Lung microvascular endothelial cell (primary cell): ENCODE measurements at places on chromosomes 13 and 19. TPM values are rescaled to one million over a fixed set of nuclear protein-coding genes. Genes with fewer than 3 reads are reported as not detected.

GRCh38 chr19:55253842-55254624, 4.8 kb downstream of the PPP6R1 start:
- DNase-seq = peak; percentile 12

GRCh38 chr13:76792731-76793347, 93.4 kb downstream of the KCTD12 start:
- peak; percentile 74 for DNase-seq

DNA sequence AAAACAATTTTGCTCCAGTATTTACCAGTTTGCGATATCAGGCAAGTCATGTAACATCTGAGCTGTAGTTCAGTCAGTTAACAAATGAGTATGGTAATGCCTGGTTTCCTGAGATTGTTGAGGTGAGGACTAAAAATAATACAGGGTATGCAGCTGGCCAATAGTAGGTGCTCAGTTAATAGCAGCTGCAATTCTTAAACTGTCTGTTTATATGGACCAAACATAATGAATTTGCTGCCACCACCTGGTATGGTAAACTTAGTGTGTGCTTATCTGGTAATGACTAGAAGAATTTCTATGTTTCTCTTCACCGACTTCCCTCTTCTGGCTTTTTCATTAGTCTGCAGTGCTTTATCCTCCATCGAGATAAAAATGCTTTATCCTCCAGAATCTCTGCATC, 9.1 kb downstream of the ZMYM2 start:
- DNase-seq = peak; percentile 2

DNA sequence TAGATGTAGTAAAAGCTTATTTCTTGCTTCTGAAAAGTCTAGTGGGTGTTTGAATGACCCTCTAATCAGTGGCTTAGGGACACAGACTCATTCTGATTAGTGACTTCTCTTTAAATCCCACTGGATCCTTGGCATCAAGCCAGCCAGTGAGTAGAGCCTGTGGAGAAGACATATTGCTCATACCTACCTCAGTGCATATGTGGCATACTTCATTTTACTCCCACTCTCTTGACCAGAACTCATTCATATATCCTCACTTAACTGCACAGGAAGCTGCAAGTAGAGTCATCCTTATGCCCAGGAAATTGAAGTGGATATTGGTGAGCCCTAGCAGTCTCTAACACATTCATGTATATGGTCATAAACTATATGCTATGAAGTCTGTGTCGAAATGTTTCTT, 148.3 kb downstream of the PDS5B start:
- peak; percentile 74 for DNase-seq

- DNase-seq = no peak
Observed at GRCh38 chr13:54593504-54593903, 1564.9 kb downstream of the OLFM4 start.

- no peak for DNase-seq
Observed at GRCh38 chr19:32130332-32130731, 215.1 kb upstream of the ZNF507 start.

DNA sequence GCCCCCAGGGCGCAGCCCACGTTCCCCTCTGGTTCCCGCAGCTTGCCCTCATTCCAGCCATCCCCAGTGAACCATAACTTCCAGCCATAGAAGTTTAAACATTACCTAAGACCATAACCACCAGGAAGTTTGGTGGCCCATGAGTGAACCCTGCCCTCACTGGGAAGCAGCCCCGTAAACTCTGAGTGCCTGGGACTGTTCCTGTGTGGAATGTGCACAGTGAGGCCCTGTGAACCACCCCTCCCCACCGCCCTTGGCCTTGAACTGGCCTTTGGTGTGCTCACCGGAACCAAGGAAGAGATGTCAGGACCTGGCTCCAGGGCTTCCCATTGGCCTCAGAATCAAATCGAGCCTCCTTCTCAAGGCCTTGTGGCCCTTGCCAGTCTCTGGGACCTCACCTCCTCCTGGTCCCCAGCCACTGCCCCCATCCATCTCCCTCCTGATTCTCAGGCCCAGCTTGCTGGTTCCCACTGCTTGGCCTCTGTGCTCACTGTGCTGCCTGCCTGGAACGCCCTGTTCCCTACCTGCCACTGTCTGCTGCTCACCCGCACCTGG, 46.5 kb downstream of the DNM2 start:
- DNase-seq = no peak

GRCh38 chr19:44847144-44848035, 1.3 kb downstream of the NECTIN2 start:
- DNase-seq = peak; percentile 53

DNA sequence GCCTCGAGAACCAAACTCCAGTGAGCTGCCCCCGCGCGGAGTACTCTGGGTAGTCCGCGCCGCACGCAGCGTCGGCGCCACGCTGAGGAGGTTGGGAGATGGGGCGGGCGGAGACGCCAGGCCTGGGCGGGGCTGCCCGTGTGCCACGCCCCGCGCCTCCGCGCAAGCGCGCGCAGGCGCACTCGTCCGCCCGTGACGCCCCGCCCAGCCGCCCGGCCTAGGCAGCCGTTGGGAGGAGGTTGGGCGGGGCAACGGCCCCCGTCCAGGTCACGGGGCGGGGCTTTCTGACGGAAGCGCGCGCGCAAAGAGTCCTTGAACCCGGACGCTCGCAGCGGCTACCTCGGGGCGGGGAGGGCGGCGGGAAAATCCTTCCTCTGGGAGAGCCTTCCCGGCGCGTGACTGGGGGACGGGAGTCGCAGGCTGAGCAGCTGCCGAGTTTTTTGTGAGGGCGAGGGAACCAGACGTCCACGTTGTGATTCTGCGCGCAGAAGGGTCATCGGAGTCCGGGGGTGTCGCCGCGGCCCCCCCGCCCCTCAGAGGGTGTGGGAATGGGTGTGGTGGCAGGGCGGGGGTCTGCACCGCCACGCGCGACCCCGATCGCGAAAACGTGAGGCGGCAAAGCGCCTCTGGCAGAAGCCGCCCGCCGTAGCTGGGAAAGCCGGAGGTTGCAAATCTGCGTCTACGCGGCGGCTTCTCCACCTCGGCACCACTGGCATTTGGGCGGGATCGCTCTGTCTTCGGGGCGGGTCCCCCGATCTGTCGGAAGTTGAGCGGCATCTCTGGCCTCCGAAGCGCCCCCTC, at the start of gene MED26:
Gene MED26, minus strand, starts transcription at position 22 of the 801 bp plus-strand sequence. CDS start 261 bp downstream, outside the sequence.
- DNase-seq = peak; percentile 95

DNA sequence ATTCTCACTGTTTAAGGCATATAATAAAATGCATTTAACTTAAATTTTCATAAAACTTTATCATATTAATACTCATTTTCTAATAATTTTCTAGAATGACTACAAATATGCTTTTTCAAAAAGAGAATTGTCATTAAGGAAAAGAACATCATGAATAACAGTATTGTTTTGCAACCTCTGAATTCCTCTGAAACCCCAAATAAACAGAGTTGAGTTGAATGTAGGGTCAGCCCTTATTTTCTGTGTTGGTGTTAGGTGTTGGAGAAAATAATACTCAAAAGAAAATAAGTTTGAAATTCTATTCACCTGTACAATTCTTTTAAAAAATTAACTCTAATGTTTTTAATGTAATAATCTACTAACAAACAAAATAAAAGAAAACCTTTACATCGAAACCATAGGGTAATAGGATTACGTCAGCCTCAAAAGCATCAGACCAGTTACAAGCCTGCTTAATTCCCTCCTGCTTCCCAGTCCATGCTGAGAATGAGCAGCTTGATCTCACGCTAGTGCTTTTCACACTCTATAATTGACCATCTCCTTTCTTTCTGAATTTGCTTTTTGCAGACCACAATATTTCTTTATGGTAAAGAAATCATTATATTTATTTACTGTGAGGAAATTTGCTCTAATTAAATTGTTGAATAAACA, 160.9 kb downstream of the PCDH9 start:
- no peak for DNase-seq

DNA sequence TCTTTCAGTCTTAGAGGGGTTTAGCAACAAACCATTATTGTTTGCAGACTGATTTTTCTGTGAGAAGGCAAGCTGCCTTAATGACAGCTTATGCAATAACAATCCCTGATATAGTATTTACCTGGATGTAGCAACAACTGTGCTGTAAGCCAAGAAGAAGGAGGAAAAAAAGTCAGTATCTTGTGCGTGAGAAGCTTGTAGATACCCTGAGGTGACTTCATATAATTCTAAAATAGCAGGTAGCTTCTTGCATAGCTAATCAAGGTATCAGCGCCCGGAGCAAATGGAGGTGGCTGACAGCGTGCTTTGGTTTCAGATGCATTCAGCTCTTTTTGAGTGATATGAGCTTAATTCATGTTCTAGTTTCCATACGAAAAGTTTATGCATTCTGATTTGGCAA, 309.8 kb downstream of the KLF5 start:
- no peak for DNase-seq

GRCh38 chr19:42176649-42176989, 40.9 kb downstream of the DEDD2 start:
- peak; percentile 49 for DNase-seq

DNA sequence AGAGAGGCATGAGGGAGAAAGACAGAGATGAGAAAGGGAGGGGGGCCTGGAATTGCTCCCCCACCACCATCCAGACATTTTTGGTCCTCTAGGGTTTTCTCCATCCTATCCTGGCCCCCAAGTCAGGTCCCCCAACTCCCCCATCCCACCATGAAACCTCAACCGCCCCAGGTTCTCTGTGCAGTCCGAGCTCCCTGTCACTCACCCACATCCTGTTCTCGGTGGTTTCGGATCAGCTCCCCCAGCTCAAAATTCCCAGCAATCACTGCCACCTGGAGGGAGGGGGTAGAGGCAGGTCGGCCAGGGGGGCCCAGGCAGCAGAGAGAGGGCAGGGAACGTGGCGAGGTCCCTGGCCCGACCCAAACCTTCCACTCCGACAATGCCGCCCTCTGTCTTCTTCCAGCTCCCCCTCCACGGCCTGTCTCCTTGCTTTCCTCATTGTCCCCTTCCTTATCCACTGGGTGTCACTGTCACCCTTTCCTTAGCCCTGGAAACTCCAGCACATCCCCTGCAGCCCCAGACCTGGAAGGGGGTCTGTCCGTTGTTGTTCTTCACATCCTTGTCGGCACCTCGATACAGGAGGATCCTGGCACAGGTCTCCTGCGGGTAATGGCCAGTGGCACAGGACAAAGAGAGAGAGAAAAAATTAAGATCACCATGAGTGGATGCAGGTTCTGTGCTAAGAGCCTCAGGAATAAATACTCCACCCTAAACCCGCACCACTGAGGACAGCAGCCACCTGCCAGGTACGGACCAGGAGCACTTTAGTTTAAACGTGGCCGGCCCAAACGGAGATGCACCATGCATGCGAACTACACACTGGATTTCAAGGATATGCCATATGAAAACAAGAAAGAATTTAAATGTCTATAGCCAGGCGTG, 15.4 kb downstream of the SHANK1 start:
- DNase-seq = peak; percentile 29

GRCh38 chr19:55930996-55931515, 1.1 kb downstream of the NLRP13 start:
- DNase-seq = no peak

DNA sequence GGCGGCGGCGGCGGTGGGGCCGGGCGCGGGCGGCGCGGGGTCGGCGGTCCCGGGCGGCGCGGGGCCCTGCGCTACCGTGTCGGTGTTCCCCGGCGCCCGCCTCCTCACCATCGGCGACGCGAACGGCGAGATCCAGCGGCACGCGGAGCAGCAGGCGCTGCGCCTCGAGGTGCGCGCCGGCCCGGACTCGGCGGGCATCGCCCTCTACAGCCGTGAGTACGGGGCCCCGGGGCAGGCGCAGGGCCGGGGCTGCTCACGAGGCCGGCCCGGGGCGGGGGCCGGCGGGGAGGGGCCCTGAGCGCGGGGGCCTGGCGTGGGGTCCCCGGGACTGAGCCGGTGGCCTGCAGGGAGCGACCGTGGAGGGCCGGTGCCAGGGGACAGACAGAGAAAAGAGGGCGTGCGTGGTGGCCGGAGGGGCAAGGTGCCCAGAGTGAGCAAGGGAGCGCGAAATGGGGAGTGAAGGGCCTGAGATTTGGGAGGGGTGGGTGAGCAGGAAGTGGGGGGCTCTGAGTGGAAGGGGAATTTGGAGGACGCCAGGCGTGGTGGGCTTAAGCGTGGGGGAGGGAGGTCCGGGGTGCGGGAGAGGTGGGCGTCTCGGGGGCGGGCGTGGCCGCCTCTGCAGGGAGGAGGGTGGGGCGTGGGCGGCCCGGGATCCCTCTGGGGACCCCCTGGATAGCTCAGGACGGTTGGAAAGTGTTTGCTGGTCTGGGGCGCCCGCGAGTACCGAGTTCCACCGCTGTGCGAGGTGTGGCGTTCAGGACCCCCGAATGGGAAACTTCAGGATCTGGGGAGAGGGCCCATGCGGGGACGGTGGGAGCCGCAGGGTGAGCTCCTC, 575 bp downstream of the CARM1 start:
- peak; percentile 31 for DNase-seq

DNA sequence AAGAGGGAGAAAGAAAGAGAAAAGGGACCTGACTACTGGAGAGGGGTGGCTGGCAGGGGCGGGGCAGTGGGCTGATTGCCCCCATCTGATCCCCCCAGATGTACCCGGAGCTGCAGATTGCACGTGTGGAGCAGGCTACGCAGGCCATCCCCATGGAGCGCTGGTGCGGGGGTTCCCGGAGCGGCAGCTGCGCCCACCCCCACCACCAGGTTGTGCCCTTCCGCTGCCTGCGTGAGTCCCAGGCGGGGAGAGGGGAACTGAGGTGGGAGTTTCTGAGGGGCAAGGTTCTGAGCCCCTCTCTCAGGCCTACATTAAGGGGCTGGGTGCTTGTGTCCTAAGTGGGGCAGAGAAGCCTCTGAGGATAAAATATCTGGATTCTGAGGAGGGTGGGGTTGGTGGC, 2.4 kb downstream of the APLP1 start:
- DNase-seq = no peak

DNA sequence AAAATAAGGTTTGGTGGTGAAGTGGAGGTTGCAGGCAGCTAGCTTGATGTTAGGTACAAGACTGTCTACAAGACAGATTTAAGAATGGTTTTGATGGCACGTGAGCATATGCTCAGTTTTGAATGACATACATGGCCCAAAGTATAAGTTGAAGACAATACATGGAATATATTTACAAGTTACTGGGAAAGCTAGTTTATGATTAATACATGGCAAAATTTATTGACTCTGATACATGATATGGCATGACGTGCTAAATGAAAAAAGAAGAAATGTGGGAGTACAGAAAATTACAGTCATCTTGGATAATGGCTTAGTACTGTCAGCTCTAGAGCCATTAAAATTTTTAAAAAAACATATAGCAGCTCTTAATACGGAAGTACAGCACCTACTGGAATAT, 4.4 kb downstream of the KLF5 start:
- DNase-seq = no peak

The RGL3 gene
- 0.22 and 1.8 TPM in 2 replicates for total RNA-seq

The ZNF738 gene
- total RNA-seq = 3.3 and 4.4 TPM in 2 replicates

The GRK1 gene
- total RNA-seq = not detected in 2 replicates

The NKPD1 gene
- total RNA-seq = 0.20 and 0.22 TPM in 2 replicates

The GDF15 gene
- 70.0 and 104 TPM in 2 replicates for total RNA-seq

The C5AR2 gene
- under 0.01 TPM in 2 replicates for total RNA-seq

The CCDC194 gene
- not detected in 2 replicates for total RNA-seq

The TNFRSF19 gene
- total RNA-seq = under 0.01 and 0.22 TPM in 2 replicates

The CEACAM4 gene
- not detected in 2 replicates for total RNA-seq

The KEAP1 gene
- 61.9 and 87.7 TPM in 2 replicates for total RNA-seq

The DCLK1 gene
- 8.5 and 10.9 TPM in 2 replicates for total RNA-seq

The SEMA6B gene
- total RNA-seq = 18.1 and 50.6 TPM in 2 replicates
